ENCODE measurements at places on chromosomes 11 and 22.

- DNase-seq, result no peak
Observed at GRCh38 chr22:47822422-47822821, 1060.0 kb downstream of the TBC1D22A start.

GRCh38 chr11:133197425-133197824, 334.9 kb downstream of the OPCML start:
- no peak for DNase-seq

GRCh38 chr22:32634421-32634981, 159.9 kb downstream of the FBXO7 start:
- DNase-seq, result no peak

GRCh38 chr11:28086569-28086968, 21.4 kb downstream of the KIF18A start:
- no peak for DNase-seq

DNA sequence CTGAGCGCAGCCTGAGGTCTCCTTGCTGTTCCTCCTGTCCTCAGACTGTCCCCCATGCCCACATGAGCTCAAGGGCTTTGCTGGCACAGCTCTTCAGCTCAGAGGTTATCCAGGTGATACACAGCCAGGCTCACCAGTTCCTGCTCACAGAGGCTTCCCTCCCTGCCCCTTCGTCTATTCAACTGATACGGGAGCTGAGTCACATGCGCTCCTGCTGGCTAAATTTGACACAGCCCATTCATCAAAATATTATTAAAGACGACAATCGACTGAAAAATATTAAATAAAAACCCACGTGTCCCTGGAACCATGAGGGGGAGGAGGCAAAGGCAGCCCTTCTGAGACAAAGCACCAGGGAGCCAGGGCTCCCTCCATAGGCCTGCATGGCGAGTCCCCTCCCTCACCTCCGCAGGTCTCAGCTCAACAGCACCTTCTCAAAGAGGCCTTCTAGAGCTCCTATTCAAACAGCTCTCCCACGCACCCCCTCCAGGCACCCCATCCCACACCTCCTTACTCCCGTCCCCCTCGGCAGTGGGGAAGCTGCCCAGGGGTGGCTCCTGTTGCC, 40.5 kb downstream of the DUSP8 start:
- no peak for DNase-seq

GRCh38 chr11:77199137-77199745, 71.2 kb downstream of the MYO7A start:
- DNase-seq, result no peak

GRCh38 chr11:34643846-34644245, 23.0 kb downstream of the EHF start:
- DNase-seq, result no peak

- peak; percentile 89 for DNase-seq
Observed at GRCh38 chr22:37162221-37163095, 12.7 kb upstream of the IL2RB start.

GRCh38 chr11:34134765-34135164, 29.3 kb downstream of the NAT10 start:
- peak; percentile 55 for DNase-seq

GRCh38 chr22:46309526-46310085, 12.9 kb downstream of the GTSE1 start:
- DNase-seq, result no peak

GRCh38 chr11:18844753-18845367, 53.3 kb upstream of the PTPN5 start:
- DNase-seq, result no peak

DNA sequence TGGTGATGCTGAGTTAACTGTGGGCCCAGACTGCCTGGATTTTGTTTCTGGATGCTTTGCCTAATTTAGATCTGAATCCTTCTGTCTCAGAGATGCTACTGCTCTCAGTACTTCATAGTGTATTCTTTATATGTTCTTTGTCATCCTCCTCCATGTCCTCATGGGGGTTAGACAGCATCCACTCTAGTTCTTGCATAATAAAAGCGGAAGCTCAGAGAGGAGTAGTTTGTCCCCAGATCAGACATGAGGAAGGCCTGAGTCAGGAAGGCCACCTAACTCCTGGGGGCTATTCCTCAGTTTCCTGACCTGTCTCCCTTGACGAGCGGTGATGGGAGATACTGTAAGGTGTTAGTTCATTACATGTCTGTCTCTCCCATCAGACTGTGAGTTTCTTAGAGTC, 90.2 kb downstream of the SCN3B start:
- DNase-seq, result no peak

GRCh38 chr22:50719814-50720300, 18.1 kb upstream of the ACR start:
- no peak for DNase-seq

Data from GM12864 (cell line).